ENCODE measurements at places on chromosomes 6 and 20.
A peak's percentile ranks its signal among the peaks of the same experiment; 100 is the strongest.

- DNase-seq, result peak; percentile 6
Observed at GRCh38 chr6:43308101-43308989, at the start of gene CRIP3. CRIP3 (minus strand) TSS chr6:43308826; CDS start chr6:43308792, 34 bp downstream.

DNA sequence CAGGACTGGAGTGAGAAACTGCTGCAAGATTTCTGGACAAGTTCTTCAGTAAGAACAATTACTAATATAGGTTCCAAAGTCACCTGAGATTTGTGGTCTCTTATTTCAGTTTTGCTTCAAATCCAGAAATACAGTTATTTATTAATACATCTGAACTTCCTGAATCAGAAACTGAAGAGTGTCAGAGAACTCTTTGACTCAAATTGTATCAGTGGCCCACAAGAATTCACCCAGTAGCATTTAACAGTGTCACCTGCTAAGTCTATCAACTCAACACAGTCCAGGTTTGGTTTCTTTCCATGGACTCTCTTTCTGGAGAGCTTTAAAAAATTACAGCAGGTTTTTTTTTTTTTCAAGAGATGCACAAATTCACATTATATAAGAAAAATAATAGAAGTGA, 18.8 kb upstream of the NHSL1 start:
- DNase-seq, result no peak

DNA sequence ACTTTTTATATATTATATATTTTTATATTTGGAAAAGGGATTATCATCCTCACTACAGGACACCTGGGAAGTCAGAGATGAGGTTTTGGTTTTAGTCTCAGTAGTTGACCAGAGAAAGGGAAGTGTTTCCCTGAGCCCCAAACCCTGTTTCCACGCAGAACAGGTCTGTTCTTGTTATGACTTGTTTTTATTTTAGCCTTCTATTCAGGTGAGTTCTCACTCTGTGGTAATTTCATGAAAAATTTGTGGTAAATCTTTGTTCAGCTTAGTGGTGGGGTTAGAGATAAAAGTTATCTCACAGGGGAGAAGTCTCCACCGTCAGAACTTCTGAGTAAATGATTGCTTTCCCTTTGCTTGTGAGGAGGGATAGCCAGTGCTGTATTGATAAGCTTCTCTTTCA, 224.9 kb downstream of the FARS2 start:
- DNase-seq, result no peak

- DNase-seq, result no peak
Observed at GRCh38 chr20:39879296-39879695, 809.7 kb downstream of the MAFB start.

DNA sequence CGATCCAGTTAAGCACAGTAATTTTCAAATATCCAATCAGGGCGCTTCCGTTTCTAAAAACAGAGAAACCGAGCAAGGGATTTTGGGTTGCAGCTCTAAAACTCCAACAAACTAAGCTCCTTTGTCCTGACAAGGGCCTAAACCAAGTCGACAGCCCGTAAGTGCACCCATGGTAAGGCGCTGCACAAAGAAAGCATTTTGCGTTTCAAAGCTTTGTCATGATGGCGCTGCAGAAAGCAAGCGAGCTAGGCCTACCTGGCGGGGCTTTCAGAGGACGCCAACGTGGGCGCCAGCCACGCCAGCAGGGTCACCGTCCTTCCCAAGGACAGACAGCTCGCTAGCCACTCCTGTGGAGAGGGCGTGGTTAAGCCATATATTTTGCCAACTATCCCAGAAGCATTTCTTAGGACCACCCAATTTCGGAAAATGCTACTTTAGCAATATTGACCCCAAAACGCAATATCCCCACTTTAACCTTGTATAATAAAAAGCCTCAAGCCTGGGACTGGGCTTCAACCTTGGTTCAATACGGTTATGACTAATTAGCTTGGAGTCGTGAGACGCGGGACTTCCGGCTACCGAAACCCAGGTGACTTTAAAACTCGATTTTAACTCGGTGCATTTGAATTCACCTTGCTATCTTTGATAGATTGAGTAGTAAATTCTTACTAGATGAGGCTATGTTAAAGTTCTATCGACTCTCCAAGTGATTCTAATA, 53.8 kb downstream of the TRIM38 start:
- no peak for DNase-seq

DNA sequence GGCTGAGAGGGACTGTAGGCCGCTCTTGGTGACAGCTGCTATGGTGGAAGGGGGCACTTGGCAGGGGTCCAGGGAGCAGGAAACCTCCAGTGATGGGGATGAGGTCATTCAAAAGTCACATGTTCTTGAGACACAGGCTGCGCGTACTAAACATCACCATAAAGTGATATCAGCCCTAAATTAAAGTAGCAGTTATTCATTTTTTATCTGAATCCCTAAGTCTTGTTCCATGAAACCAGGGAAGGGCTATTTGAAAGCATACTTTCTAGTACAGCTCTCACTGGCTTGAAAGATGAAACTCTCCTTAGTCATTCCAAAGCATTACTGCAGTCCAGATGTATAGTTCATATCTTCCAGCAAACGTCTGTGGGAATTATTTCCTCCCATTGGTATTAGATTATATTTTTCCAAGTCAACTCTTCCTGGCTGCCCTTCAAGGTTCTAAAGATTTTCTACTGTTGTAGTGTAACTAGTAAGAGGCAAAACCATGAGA, 373.1 kb downstream of the CD109 start:
- no peak for DNase-seq

GRCh38 chr20:63061771-63062100, 55.0 kb upstream of the BHLHE23 start:
- DNase-seq, result no peak

DNA sequence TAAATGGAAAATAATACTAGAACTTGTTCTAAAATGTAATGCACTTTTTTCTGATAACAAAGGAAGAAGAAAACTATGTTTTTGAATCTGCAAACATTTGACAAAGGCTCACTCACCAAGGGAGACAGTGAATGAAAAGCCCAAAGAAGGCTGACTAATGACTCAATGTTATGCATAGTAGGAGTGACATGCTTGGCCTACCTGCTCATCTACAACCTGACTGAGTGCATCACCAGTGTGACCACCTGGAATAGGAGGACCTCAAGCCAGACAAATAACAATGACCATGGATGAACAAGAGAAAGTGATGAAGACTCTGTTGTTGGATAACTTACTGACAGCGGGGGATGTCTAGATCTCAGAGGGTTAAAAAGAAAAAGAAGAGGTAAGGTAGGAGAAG, 157.2 kb downstream of the SIM1 start:
- DNase-seq, result no peak

DNA sequence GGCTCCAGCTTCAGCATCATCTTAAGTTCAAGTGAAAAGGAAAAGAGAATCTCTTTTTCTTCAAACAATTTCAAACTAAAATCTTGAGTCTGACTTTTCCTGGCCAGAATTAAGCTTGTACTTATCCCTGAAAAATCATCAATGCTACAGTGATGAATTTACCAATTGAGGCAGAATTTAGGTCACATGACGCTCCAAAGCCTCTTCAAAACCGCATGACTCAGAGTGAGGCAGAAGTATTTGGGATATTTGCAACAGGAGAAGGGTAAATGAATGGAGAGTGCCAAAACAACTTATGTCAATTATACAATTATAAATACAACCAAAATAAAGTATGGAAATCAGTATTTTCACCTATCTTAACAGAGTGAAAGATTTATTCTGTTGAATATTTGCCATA, 515.5 kb downstream of the COL12A1 start:
- no peak for DNase-seq

GRCh38 chr6:128172752-128173682, 272.2 kb upstream of the THEMIS start:
- no peak for DNase-seq

DNA sequence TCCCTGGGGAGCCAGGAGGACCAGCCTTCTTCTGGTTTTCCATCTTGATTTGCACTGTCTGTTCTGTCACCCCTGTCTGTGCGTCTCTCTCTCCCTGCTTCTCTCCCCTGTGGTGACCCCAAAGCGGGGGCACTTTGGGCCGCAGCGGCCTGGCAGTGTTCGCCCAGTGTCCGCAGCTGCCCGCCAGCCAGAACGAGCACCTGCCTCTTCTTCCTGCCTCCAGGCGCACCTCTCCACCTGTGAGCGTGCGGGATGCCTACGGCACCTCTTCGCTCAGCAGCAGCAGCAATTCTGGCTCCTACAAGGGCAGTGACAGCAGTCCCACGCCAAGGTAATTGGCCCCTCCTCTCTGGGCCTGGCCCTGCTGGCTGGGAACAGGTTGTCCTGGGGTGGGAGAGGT, 30.8 kb downstream of the SNPH start:
- no peak for DNase-seq

GRCh38 chr20:32777177-32777956, 15.2 kb downstream of the DNMT3B start:
- no peak for DNase-seq

- DNase-seq, result no peak
Observed at GRCh38 chr6:33571637-33572316, 8.3 kb downstream of the BAK1 start.

- DNase-seq, result no peak
Observed at GRCh38 chr20:14882157-14882556, 544.7 kb upstream of the FLRT3 start.

DNA sequence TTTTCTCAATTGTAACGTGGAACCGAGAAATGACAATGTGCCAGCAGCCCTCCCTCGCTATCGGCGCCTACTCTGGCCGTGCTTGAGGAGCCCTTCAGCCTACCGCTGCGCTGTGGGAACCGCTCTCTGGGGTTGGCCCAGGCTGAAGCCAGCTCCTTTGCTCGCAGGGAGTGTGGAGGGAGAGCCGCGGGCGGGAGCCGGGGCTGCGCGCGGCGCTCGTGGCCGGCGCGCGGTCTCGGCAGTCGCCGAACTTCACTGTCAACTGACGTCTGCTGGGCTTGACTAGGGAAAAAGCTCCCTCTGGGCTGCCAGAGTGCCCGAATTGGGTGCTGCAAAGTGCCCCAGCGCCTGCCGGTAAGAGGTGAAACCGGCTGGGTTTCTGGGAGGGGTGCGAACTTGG, 29.7 kb upstream of the GCNT2 start:
- no peak for DNase-seq

- no peak for DNase-seq
Observed at GRCh38 chr6:158043008-158043407, 61.3 kb downstream of the SYNJ2 start.

DNA sequence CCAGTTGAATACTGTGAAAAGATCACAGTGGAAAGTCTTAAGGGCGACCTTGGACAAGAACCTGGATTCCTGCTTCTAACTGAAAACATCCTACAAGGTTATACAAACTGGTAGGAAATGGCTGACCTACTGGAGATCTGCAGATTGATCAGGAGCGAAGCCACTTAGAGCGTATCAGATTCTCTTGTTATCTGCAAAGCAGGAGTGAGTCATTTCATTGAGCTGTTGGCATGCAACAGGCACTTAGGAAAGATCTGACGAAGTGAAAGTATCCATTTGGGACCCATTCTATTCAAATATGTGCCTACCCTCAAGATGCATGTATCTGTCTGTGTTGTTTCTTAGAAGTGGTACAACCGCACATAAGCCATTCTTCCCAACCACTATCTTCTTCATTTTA, 131.2 kb upstream of the RIN2 start:
- no peak for DNase-seq

- DNase-seq, result no peak
Observed at GRCh38 chr6:36700831-36701230, 3.2 kb downstream of the RAB44 start.

Data from stimulated activated CD8-positive, alpha-beta memory T cell treated with anti-CD3 and anti-CD28 coated beads, Interleukin-2, amount 100 ng/mL, for 1 hour (primary cell).